ENCODE measurements at places on chromosomes 7 and 10.
A peak's percentile ranks its signal among the peaks of the same experiment; 100 is the strongest.

GRCh38 chr7:75795831-75796285 lies 17.7 kb downstream of the CCL24 start:
- no peak for DNase-seq

DNA sequence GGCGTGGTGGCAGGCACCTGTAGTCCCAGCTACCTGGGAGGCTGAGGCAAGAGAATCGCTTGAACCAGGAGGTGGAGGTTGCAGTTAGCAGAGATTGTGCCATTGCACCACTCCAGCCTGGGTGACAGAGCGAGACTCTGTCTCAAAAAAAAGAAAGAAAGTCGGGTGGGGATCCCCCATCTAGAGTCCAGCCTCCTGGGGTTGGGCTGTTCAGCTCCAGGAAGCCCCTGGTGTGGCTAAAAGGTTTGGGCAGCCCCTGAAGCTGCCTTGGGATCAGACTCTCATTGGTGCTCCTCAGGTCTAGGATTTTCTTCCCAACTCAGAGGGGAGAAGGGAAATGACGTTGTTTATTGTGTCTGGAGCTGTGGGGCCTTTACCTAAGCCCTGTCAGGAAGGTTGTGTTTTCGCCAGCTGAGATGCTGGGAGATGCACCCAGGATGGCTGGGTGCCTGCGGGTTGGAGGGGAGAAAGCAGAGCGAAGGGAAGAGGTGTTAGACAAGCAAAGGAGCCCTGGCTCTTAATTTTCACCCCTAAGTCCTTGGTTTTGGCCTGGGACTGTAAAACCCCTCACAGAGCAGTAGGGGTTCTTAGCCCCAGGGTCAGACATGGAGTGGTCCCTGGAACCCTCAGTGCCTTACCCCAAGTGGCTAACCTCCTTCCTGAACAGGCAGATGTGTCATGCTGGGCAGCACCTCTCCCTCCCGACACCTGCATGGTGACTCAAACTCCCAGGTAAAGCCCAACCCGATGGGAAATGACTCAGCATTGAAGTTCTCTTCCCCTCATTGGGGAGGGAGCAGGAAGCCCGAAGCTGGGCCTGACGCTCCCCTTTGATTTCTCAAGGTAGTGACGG lies 21.1 kb downstream of the PLAU start:
- DNase-seq = peak; percentile 26

DNA sequence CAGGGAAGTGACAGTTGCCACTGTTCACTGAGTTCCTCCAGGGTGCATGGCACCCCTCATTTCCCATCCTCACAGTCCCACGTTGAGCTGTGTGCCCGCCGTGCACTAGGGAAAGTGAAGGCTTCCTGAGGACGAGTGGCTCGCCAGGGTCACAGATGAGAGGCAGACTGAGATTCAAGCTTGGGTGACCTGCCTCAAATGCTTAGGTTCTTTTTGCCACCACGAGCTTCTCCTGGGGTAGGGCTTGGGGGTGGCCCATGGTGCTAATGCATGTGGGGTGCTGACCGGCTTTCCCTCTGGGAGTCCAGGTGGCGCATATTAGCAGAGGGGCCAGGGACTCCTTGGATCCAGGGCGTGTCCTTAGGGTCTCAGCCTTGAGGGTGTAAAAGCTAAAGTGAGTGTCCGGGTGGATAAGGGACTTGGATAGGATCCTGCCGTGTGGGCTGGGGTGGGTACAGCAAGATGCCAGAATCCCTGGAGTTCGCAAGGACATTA lies 1.9 kb downstream of the CALHM2 start:
- DNase-seq = no peak

- DNase-seq = no peak
These were observed 292.0 kb upstream of the MBL2 start for GRCh38 chr10:53064614-53065013.

GRCh38 chr10:109966961-109967738 lies 40.6 kb upstream of the ADD3 start:
- no peak for DNase-seq

- DNase-seq = no peak
These were observed 29.4 kb downstream of the ZRANB1 start for GRCh38 chr10:124971276-124971675.

DNA sequence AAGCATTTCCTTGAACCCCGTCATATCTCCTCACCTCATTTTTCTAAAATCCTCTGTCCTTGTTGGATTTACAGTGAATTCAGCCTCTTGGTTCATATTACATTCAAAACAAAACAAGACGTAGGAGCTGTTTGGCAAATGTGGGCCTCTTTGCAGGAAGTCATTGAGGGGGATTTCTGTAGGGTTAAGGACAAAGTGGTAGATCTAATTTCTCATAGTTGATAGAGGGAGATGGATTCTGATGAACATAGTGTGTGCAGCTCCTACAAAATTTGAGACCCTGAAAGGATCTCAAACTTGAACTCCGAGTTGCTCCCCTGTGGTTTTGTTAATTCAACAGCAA lies 682 bp downstream of the TBXAS1 start:
- no peak for DNase-seq

- no peak for DNase-seq
These were observed 215.5 kb downstream of the AUTS2 start for GRCh38 chr7:69813637-69814240.

GRCh38 chr7:45229156-45229920 lies 71.7 kb downstream of the RAMP3 start:
- no peak for DNase-seq

GRCh38 chr7:38927751-38928150 lies 18.8 kb upstream of the VPS41 start:
- DNase-seq = no peak

DNA sequence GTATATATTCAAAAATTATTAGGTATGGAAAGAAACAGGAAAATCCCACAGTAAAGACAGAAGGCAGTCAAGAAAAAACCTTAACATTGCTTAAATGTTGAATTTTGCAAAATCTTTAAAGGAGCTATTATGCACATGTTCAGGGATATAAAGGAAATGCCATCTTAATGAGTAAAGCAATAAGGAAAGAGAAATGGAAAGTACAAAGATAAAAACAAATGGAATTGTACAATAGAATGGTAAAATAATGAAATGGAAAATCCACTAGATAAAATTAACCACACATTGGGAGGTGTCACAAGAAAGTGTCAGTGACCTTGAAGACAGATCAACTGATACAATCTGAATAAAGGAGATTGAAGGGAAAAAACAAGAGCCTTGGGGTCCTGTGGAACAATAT lies 82.0 kb downstream of the KIF20B start:
- DNase-seq = no peak

DNA sequence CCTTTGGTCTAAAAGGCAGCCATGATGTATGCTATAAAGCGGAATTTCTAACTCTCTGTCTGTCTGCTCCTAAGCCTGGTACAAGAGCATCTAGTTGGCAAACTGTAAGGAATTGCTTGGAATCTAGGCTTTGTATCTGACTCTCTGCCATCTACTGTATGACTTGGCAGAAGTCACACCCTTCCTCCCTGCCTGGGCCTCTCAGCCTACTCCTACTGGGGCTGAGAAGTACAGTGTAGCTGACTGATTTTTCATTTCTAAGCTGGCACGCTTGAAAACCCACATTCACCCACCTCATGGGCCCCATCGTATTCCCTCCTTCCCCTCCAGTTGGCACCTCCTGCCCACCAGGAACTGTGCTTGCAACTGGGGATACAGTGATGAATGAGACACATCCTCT lies 435.2 kb downstream of the PLXNA4 start:
- no peak for DNase-seq

DNA sequence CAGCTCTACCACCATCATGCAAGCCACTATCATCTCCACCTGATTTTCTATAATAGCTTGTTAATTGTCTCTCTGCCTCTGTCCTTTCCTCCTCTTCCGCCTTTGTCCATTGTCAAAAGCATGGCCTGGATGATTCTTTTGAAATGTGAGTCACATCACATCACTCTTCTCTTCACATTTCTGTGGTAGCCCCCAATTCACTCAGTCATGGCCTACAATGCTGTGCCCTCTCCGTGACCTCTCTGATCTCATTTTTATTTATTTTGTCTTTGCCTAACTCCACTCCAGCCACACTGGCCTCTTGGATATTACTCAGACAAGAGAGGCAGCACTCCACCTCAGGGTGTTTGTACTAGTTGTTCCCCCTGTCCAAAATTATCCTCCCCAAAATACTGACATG lies 4.9 kb upstream of the ABCB4 start:
- DNase-seq = no peak

DNA sequence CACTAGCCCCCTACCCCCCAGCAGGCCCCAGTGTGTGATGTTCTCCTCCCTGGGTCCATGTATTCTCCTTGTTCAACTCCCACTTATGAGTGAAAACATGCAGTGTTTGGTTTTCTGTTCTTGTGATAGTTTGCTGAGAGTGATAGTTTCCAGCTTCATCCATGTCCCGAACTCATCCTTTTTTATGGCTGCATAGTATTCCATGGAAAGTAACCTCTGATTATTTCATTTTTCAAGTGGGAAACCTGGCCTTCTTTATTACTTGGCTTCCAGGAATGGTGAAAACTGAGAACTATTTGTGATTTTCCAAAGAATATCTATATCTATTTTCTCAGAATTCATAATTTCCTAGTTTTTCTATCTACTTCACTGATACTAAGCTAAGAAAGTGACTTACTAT lies 235.0 kb downstream of the MTERF1 start:
- DNase-seq = no peak

GRCh38 chr10:95183271-95184230 lies 10.5 kb upstream of the ACSM6 start:
- peak; percentile 64 for DNase-seq

DNA sequence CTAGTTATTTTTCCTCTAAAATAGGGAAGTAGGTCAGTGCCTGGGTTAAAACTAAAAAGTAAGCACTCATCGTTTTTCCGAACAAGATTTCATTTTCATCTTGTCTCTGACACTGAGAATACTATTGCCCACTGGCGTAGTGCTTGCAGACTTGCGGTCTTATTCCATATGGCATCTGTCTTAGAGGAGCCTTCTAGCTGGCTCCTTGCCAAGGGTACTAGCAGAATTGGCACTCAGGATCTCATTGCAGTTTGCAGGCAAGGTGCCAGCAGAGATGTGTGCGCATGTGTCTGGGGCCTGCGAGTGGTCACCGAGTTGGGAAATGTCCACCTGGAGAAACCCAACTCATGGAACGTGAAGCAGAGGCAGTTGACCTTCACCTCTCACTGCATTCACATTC lies 143.4 kb downstream of the CELF2 start:
- no peak for DNase-seq

DNA sequence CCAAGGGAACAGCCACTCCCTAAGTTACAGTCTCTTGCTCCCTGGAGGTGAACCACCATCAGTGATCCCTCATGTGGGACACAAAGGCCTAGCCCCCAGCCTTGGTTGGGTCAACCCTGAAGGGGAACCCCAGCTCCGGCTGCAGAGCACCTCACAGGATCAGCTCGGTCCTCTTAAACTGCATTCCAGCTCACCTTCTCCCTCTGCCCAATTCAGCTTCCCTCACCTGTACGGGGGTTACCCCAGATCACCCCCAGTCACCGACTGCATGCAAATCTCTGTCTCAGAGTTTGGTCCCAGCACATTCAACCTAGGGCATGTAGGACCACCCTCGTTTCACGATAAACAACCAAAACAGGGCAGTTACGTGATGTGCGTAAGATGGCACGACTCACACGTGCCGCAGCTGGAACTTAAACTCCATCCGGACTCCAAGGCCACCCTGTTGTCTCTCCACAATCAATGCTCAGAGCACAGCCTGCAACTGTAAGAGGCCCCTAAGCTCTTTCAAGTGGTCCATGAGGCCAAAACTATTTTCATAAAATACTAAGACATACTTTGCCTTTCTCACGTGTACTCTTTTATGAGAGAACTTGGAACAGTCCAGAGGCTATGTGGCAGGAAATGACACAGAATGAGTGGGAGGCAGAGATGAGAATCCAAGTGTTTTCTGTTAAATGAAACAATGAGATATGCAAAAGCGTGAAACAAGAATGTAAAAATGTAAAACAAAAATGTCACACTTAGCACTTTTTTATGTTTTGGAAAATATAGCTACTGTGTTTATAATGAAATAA lies 285.2 kb downstream of the PTPRN2 start:
- DNase-seq = no peak

- no peak for DNase-seq
These were observed 20.8 kb downstream of the VSIR start for GRCh38 chr10:71752391-71753090.

GRCh38 chr7:69757981-69758430 lies 159.7 kb downstream of the AUTS2 start:
- no peak for DNase-seq

DNA sequence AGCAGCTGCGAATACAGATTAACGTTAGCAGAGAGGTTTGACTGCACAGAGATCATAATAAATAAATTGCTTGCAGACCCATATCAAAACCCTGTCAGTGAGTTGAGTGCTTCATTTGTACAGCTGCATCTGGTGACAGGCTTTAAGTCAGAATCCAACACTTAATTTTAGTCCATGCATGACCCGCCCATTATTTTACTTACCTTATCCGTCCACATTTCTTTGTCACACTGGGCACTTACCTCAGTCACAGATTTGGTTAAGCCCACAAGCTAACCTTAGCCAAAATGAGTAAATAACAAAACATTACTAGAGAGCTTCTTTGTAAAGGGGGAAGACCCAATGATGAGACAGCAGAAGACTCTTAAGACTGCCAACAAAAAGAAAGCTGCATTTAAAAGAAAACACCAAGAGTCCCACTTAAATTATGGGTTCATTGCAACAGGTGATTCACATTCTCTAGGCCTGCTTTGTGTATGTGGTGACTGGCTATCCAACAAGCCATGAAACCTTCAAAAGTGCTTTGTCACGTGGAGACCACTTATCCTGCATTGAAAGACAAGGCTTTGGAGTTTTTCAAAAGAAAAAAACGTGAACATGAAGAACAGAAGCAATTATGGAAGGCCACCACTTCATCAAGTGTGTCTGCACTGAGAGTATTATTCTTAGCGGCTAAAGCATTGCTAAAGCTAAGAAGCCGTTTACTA lies 32.2 kb downstream of the PHTF2 start:
- DNase-seq = no peak

DNA sequence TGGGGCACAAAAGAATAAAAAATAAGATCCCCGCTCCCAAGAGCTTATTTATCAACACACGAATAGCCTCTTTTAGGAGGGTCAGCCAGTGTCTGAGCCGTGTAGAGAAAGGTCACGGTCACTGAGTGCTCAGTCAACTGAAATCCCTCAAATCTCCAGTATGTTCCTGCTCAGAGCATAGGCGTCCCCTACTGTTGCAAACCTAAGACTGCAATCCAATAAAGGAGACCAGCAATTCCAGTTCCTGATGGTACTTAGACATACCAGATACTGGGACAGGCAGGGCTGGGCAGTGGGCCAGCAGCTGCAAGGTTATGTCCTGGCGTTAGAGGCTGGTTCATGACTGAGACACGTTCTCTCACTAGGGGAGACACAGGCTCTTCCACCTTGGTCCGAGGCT lies 93.6 kb downstream of the CACNB2 start:
- DNase-seq = no peak

GRCh38 chr7:22326181-22326580 lies 30.8 kb downstream of the RAPGEF5 start:
- DNase-seq = no peak

- no peak for DNase-seq
These were observed 1136.1 kb upstream of the POT1 start for GRCh38 chr7:126065766-126066165.

Measured in stimulated activated CD4-positive, alpha-beta T cell treated with anti-CD3 and anti-CD28 coated beads, Interleukin-12 subunit alpha, Interleukin-12 subunit beta, amount 100 ng/mL, for 48 hours (primary cell).